T follicular helper cell (primary cell): ENCODE measurements at places on chromosomes 7 and 10.

DNA sequence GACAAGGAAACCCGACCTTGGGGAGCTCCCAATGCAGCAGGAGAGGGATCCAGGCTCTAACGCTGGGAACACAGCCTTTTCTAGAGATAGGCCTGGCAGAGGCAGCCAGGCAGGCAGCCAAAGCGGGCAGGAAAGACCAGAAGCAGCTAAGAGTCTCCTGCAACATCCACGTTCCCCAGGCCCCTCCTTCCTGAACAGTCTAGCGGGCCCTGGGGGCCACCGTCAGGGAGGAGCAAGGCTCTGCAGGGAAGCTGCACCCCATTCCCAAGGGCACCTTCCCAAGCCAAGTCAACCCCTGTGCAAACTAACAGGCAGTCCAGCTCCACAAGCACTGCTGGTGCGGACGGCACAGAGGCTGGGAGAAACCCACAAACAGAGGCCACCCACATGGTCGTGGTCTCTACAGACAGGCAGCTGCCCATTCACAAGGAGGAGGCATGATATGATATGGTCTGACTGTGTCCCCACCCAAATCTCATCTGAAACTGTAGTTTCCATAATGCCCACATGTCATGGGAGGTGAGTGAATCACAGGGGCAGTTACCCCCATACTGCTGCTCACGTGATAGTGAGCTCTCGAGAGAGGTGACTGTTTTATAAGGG is 115.7 kb downstream of the MAD1L1 start:
- no peak for DNase-seq

- no peak for DNase-seq
Observed at GRCh38 chr10:59678884-59679301, 30.8 kb downstream of the SLC16A9 start.

- no peak for DNase-seq
Observed at GRCh38 chr10:11907914-11908313, 84.8 kb downstream of the PROSER2 start.

- DNase-seq = no peak
Observed at GRCh38 chr10:88379575-88379974, 203.5 kb downstream of the RNLS start.

DNA sequence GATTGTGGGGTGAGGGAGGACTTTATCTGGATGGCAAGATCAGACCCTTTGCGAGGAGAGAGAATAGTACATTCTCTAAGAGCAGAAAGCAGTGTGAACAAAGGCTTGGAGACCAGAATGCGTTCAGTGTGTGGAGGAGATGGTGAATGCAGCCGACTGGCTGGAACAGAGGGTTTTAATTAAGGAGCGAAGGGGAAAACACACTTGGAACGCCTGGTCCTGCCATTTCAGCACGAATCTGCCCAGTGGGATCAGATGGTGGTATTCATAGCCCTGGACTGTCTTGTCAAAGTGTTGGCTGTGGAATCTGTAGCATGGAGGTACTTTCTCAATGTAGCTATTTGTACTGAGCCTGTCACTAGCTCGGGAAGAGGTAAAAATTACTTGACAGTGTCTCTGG is 260.9 kb downstream of the SLC25A13 start:
- no peak for DNase-seq
